ENCODE measurements at places on chromosomes 3 and 15. TPM values are rescaled to one million over a fixed set of nuclear protein-coding genes. Genes with fewer than 3 reads are reported as not detected.

SCN11A gene
- total RNA-seq, result not detected

GRCh38 chr3:12919205-12919604 is 77.8 kb upstream of the RPL32 start:
- H3K36me3 ChIP-seq, result peaks cover 40% of the 10 kb centered on the region
- H3K27ac ChIP-seq, result no peak overlapping the region
- no peaks in the 10 kb centered on the region for H3K27me3 ChIP-seq
- peaks cover 22% of the 10 kb centered on the region for H3K4me1 ChIP-seq
- H3K4me3 ChIP-seq, result no peak overlapping the region
- no peak for DNase-seq

DNA sequence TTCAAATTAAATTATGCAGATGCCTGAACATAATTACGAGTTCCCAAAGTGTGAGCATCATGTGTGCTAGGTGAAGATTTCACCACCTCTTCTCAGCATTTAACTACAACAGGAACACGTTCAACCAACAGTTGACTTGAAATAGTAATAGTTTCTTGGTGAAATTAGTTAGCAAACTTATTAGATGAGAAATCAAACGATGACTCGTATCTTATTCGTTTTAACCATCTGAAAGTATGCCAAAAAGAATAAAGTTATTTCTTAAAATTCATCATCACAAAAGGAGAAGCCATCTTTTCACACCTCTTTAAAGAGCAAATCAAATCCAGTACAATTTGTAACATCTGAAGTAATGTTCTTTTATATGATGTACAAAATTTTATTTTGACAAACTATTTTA is 2.3 kb downstream of the BNC1 start:
- peaks cover 3% of the 10 kb centered on the region for H3K4me1 ChIP-seq
- DNase-seq, result no peak
- peaks cover 67% of the 10 kb centered on the region for H3K27me3 ChIP-seq
- no peaks in the 10 kb centered on the region for H3K36me3 ChIP-seq
- no peak overlapping the region for H3K4me3 ChIP-seq
- H3K27ac ChIP-seq, result no peak overlapping the region

LSAMP gene
- total RNA-seq, result not detected

DNA sequence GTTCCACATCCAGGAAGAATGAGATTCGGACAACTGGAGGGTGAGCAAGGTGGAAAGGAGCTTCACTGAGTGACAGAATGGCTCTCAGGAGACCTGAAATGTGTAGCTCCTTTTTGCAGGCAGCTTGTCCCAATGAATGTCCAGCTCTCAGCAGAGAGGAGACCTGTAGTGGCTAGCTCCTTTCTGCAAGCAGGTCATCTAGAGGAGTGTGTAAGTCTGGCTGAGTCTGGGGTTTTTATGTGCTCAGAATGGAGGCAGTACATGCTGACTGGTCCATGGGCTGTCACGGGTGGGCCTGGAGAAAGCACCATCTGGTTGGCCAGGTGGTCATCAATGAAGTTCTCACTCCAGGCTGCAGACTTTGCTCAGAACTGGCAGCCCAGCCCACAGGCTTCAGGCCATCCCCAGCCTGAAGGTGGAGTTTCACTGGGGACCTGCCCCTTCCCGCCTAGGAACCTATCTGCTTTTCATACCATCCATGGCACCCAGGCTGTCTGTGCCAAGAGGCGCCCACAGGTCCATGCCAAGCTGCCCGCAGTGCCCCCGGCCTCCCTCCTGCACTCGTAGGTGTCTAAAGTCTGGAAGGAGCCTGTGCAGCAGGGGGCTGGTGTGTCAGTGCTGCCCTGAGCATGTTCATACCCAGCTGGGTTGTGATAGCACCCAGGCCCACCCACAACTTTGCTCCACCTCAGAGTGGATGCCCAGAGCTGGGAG is 276.6 kb downstream of the UBE2E2 start:
- H3K4me1 ChIP-seq, result peaks cover 4% of the 10 kb centered on the region
- H3K4me3 ChIP-seq, result no peak overlapping the region
- no peak overlapping the region for H3K27ac ChIP-seq
- H3K27me3 ChIP-seq, result no peaks in the 10 kb centered on the region

FOXL2NB gene
- total RNA-seq, result not detected

DNA sequence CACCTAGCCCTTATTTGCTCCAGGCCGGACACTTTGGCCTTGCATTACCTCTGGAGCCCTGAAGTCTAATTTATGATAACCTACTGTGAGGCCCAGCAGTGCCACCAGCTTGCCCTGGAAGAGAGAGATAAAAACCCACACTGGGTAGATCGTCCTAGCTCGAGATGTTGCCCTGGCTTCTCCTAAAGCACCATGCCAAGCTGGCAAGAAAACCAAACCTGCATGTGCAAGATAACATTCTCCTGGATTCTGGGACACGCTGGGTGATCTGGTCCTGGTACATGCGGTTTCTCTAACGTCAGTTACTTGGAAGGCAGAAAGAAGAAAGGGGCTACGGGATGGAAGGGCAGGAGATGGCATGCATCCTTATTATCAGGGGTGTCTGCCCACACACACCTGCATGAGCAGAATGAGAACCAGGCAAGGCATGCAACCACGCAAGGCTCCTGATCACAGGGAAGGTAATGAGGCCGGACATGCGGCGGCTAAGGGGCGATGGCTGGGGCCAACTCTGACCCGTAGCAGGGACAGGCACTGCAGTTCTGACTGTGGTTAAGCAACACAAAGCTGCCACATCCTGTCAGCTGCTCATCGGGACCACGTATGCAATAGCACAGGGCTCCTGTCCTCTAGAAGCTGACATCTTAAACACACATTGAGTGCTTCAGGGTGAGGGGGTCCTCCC is 73.0 kb downstream of the OXNAD1 start:
- H3K36me3 ChIP-seq, result peaks cover 40% of the 10 kb centered on the region
- H3K4me3 ChIP-seq, result peak overlapping the region; percentile 4

DNA sequence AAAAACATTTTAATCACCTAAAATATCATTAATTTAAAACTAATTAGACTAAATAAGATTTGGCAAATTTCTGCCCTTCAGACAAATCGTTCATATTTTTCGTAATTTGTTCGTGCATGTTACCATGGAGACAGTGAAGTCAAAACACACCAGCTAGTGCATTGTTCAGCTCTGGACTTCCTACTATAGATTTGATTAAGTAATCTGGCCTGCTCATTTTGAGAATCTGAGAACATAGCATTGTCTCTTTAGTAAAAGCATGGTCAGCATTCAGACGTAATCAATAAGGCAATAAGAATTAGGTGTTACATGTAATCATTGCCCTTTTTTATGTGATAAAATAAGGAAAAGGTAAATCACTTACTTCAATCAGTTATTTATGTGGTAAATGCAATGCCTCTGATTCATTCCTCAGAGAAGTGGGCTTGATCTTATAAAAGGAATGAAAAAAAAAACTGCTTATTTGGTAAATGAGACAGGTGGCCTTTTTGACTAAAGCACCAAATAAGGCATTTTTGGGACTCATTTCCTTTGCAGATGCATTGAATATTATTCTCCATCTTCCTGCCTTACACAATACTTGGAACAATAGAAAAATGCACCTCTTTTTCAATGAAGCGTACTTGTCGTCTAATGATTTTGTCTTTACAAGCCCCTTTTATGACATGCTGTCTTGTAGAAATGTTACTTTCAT is 84.5 kb upstream of the FNDC3B start:
- no peak for DNase-seq
- no peaks in the 10 kb centered on the region for H3K36me3 ChIP-seq
- no peak overlapping the region for H3K27ac ChIP-seq
- peaks cover 8% of the 10 kb centered on the region for H3K27me3 ChIP-seq
- H3K4me1 ChIP-seq, result peaks cover 2% of the 10 kb centered on the region

AADACL2 gene
- not detected for total RNA-seq

DNA sequence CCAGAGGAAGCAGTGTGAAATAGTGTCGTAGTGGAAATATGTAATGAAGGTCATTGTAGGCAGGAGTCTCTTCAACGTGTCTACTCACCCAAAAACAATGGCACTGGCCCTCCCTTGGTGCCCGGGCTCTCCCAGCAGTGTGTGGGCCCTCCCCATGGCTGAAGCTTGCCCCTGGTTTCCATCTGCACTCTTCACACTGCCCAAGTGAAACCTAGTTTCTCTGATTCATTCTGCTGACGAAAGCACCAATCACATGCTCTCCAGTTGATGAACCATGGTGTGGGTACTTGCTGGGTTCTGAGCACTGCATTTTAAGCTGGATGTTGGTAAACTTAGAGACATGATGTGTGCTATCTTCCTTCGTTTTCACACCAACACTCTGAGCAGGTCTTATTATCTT is 61.0 kb upstream of the AGBL1 start:
- no peaks in the 10 kb centered on the region for H3K27me3 ChIP-seq
- H3K36me3 ChIP-seq, result no peaks in the 10 kb centered on the region
- no peaks in the 10 kb centered on the region for H3K4me1 ChIP-seq
- H3K27ac ChIP-seq, result no peak overlapping the region
